ENCODE measurements at places on chromosomes 7 and 10. TPM values are rescaled to one million over a fixed set of nuclear protein-coding genes. Genes with fewer than 3 reads are reported as not detected.

CALCR gene
- 0.10 TPM for total RNA-seq

CLDN3 gene
- 3.3 TPM for total RNA-seq

INA gene
- total RNA-seq: not detected

PPP1R3A gene
- not detected for total RNA-seq

ANKRD16 gene
- 9.6 TPM for total RNA-seq

ABCC2 gene
- 1.8 TPM for total RNA-seq

ODAD2 gene
- 11.0 TPM for total RNA-seq

OR9A2 gene
- not detected for total RNA-seq

TMEM178B gene
- total RNA-seq: 0.11 TPM

CTNNA3 gene
- total RNA-seq: 6.3 TPM

LLCFC1 gene
- not detected for total RNA-seq

CNTNAP2 gene
- 1.1 TPM for total RNA-seq

GRID1 gene
- total RNA-seq: 1.4 TPM

OR2A5 gene
- not detected for total RNA-seq

PRKCQ gene
- total RNA-seq: 1.2 TPM

RBP3 gene
- total RNA-seq: not detected

MUC12 gene
- total RNA-seq: 2.2 TPM

MCM10 gene
- not detected for total RNA-seq

DNA sequence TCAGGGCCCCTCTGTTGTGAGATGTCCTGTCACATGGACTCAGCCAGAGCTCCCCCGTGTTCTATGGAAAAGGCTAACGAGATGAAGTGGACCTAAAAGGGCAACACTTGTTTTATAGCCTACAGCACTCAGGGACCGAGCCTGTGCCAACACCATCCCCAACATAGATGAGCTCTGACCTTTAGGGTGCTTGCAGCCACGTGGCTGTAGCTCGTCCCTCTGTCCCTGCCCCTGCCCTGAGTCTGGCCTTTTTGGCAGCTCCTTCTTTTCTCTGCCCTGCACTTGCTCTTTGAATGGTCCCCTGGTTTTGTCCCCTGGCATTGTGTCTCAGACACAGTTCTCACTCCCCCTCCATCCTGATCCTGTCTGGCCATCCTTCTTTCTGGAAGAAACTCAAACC, 81.2 kb upstream of the GDF10 start:
- no peak overlapping the region for H3K4me3 ChIP-seq
- no peaks in the 10 kb centered on the region for H3K27me3 ChIP-seq
- H3K27ac ChIP-seq: no peak overlapping the region
- DNase-seq: no peak
- no peaks in the 10 kb centered on the region for H3K36me3 ChIP-seq

- no peak for DNase-seq
- H3K4me1 ChIP-seq: no peaks in the 10 kb centered on the region
- H3K36me3 ChIP-seq: no peaks in the 10 kb centered on the region
- H3K27ac ChIP-seq: no peak overlapping the region
These were observed 35.0 kb downstream of the HDAC9 start for GRCh38 chr7:18530224-18531179.

GRCh38 chr10:95397747-95398146, 106.9 kb upstream of the PDLIM1 start:
- DNase-seq: no peak
- peaks cover 5% of the 10 kb centered on the region for H3K4me1 ChIP-seq
- no peak overlapping the region for H3K4me3 ChIP-seq
- no peak overlapping the region for H3K27ac ChIP-seq

- no peak overlapping the region for H3K27ac ChIP-seq
- no peaks in the 10 kb centered on the region for H3K27me3 ChIP-seq
- no peak for DNase-seq
- H3K36me3 ChIP-seq: no peaks in the 10 kb centered on the region
- H3K4me1 ChIP-seq: peaks cover 9% of the 10 kb centered on the region
- H3K4me3 ChIP-seq: no peak overlapping the region
These were observed 74.2 kb downstream of the JAZF1 start for GRCh38 chr7:28106321-28106829.

DNA sequence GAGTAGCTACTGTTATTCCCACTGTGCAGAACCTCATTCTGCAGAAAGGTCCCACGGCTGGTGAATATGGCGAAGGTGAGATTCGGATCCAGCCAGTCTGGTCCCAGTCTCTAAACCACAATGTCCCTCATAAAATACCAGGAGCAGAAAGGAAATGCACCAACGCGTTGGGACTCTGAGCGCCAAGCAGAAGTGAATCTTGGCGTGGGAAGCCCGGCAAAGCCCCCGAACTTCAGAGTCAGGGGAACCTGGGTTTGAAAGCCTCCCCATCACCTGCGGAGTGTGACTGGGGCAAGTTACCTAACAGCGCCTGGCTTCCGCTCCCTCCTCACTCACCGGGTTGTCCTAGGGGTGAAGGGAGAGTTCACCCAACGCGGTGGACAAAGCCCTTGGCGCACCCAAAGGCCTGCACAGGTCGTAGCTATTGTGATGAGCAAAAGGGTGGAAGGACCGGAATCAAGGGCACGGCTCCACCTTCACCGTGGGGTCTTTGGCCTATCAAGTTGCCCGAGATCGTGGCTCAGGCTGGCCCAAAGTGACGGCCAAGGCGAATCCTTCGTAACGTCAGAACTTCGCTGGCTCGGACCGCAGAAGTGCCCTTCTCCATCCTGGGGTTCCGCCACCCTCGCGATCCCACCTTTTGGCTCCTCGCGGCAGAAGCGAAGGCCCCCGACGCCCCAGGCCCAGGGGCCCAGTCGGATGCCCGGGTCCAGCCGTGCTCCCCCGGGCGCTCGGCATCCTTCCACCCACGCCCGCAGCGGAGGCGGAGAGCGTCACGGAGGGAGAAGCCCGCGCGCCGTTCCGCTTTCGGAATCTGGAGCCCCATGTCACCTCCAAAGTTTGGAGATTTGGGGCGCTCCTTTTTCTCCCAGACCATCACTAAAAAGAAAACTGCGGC, 811 bp downstream of the RGS10 start:
- H3K27me3 ChIP-seq: no peaks in the 10 kb centered on the region
- peak overlapping the region; percentile 92 for H3K4me3 ChIP-seq
- H3K4me1 ChIP-seq: peaks cover 5% of the 10 kb centered on the region
- H3K27ac ChIP-seq: peak overlapping the region; percentile 67

DNA sequence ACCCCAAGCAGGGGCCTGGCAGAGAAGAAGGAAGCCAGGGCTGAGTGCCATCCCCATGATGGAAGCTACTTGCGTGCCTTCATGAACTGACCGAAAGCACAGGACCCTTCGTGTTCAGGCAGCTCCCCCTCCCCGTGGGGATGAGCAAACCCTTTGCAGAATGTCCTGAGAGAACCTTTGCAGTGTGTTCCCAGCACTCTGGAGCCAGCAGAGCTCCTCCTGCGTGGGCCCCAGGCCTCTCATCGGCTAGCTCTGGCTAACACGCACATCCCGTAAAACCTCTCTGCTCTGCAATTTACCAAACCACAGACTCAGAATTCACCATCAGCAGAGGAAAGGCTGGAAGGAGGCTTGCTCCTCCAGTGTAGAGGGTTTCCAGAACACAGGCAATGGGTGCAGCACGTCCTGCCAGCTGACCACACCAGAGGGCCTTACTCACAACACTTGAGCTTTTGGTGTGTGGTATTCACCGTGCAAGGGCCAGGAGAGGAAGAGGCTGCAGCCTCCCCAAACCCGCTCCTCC, 3.1 kb downstream of the SH3PXD2A start:
- H3K4me3 ChIP-seq: no peak overlapping the region
- H3K27me3 ChIP-seq: no peaks in the 10 kb centered on the region
- peak; percentile 41 for DNase-seq
- H3K36me3 ChIP-seq: no peaks in the 10 kb centered on the region

- H3K27me3 ChIP-seq: no peaks in the 10 kb centered on the region
- H3K27ac ChIP-seq: no peak overlapping the region
- no peaks in the 10 kb centered on the region for H3K4me1 ChIP-seq
- H3K4me3 ChIP-seq: no peak overlapping the region
- no peak for DNase-seq
These were observed 96.1 kb downstream of the PAXIP1 start for GRCh38 chr7:154906736-154907355.

DNA sequence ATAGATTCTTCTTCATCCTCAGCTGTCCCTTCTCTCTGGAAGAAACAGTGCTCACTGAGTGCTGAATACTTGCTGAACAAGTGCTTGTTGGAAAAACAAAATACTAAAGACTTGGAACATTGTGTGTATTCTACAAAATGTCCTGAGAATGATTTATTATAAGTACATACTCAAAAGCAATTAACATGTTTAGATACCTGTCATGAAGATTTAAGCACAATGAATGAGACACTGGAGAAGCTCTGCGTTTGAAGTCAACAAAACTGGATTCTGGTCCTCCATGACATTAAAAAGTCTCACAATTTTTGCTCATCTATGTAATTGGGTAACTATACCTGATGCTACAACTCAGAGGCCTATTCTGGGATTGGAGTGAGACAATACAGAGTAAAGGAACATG, 34.8 kb upstream of the LAMB1 start:
- H3K36me3 ChIP-seq: no peaks in the 10 kb centered on the region
- no peaks in the 10 kb centered on the region for H3K27me3 ChIP-seq
- no peaks in the 10 kb centered on the region for H3K4me1 ChIP-seq
- no peak for DNase-seq

GRCh38 chr10:72802763-72803505, 90.6 kb upstream of the OIT3 start:
- DNase-seq: no peak
- H3K36me3 ChIP-seq: no peaks in the 10 kb centered on the region
- H3K27ac ChIP-seq: no peak overlapping the region
- H3K4me1 ChIP-seq: no peaks in the 10 kb centered on the region
- H3K27me3 ChIP-seq: no peaks in the 10 kb centered on the region

GRCh38 chr10:124160176-124160575, 66.8 kb upstream of the CHST15 start:
- DNase-seq: no peak
- no peaks in the 10 kb centered on the region for H3K36me3 ChIP-seq
- no peak overlapping the region for H3K4me3 ChIP-seq
- no peak overlapping the region for H3K27ac ChIP-seq
- peaks cover 28% of the 10 kb centered on the region for H3K4me1 ChIP-seq

DNA sequence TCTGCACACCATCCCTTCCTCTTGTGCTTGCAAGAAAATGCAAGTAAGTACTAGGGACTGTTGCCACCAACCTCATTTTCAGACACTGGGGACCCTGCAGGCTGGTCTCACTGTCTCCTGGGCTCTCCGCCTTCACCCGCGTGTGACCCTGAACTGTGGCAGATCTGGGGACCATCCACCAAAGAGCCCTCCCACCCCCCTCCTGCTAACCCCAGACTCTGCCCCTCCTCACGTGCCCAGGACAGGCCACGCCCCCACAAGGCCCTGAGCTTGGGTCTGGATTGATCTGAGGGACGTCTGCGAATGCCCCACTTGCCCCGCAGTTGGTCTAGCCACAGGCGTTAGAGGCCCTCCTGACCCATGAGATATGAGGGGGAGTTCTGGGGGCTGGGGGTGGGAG, 8.1 kb downstream of the CNPY1 start:
- no peak overlapping the region for H3K4me3 ChIP-seq
- H3K27me3 ChIP-seq: no peaks in the 10 kb centered on the region
- no peak for DNase-seq

DNA sequence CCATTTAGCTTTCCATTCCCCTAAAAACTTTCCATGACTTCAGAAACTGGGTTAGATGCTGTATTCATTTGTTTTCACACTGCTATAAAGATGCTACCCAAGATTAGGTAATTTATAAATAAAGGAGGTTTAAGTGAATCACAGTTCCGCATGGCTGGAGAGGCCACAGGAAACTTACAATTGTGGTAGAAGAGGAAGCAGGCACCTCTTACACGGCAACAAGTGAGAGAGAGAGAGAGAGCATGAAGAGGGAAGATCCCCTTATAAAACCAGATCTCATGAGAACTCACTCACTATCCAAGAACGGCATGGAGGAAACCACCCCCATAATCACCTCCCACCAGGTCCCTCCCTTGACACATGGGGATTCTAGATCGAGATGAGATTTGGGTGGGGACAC, 336.8 kb downstream of the TFEC start:
- H3K27me3 ChIP-seq: no peaks in the 10 kb centered on the region
- H3K36me3 ChIP-seq: no peaks in the 10 kb centered on the region
- no peaks in the 10 kb centered on the region for H3K4me1 ChIP-seq

GRCh38 chr10:124516746-124517397, 55.2 kb downstream of the LHPP start:
- H3K27me3 ChIP-seq: no peaks in the 10 kb centered on the region
- DNase-seq: no peak
- H3K4me3 ChIP-seq: no peak overlapping the region
- H3K4me1 ChIP-seq: no peaks in the 10 kb centered on the region
- H3K27ac ChIP-seq: no peak overlapping the region

GRCh38 chr7:67100956-67101361, 104.3 kb downstream of the TYW1 start:
- no peak overlapping the region for H3K27ac ChIP-seq
- DNase-seq: no peak
- peaks cover 13% of the 10 kb centered on the region for H3K4me1 ChIP-seq
- no peaks in the 10 kb centered on the region for H3K27me3 ChIP-seq
- H3K36me3 ChIP-seq: no peaks in the 10 kb centered on the region
- no peak overlapping the region for H3K4me3 ChIP-seq

GRCh38 chr10:58661336-58661735, 148.7 kb downstream of the BICC1 start:
- DNase-seq: no peak
- H3K27me3 ChIP-seq: no peaks in the 10 kb centered on the region
- no peaks in the 10 kb centered on the region for H3K36me3 ChIP-seq
- no peak overlapping the region for H3K27ac ChIP-seq
- no peaks in the 10 kb centered on the region for H3K4me1 ChIP-seq

DNA sequence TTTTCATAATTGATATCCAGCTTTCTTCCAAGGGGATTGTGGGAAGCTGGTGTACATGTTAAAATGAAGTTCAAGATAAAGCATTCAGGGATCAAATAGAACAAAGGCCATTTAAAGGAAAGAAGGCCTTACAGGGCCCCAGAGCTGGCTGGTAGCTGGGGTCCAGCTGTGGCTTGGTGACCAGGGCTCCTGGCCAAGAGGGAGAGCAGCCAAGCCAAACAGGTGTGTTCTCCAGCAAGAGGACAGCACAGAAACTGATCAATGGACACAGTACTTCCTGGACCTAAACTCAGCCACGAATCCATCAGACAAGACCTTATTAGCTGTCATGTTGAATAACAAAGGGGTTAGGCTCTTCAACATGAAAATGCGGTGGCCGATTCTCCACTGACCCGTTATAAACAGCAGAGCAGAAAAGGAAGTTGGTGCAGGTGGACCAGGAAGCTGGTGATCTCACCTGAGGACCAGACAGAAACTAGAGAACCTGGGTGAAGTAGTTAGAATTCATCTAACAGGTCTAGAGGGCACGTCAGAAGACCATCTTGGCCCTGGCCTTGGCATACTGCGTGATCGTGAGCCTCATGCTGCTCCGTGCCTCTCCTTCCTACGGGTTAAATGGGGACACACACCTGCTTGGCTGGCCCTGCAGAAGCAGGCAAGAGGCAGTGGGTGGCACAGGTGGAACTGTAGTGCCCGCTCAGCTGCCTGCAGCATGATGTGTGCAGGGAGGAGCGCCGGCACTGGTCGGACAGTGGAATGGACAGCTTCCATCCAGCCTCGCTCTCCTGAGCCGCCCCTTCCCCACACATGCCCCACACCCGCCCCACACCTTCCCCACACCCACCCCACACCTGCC, 53.8 kb downstream of the PARP12 start:
- no peak overlapping the region for H3K4me3 ChIP-seq
- no peaks in the 10 kb centered on the region for H3K27me3 ChIP-seq
- no peak overlapping the region for H3K27ac ChIP-seq
- no peaks in the 10 kb centered on the region for H3K4me1 ChIP-seq

GRCh38 chr7:142308918-142309317, 51.1 kb upstream of the PRSS58 start:
- H3K36me3 ChIP-seq: no peaks in the 10 kb centered on the region
- no peaks in the 10 kb centered on the region for H3K4me1 ChIP-seq
- H3K4me3 ChIP-seq: no peak overlapping the region
- no peak for DNase-seq
